ENCODE measurements at places on chromosomes 12 and 14.
A peak's percentile ranks its signal among the peaks of the same experiment; 100 is the strongest.

- no peak for DNase-seq
These were observed 6.7 kb upstream of the ETV6 start for GRCh38 chr12:11642785-11643184.

- DNase-seq = no peak
These were observed 19.3 kb downstream of the FOXN3 start for GRCh38 chr14:89397569-89398230.

DNA sequence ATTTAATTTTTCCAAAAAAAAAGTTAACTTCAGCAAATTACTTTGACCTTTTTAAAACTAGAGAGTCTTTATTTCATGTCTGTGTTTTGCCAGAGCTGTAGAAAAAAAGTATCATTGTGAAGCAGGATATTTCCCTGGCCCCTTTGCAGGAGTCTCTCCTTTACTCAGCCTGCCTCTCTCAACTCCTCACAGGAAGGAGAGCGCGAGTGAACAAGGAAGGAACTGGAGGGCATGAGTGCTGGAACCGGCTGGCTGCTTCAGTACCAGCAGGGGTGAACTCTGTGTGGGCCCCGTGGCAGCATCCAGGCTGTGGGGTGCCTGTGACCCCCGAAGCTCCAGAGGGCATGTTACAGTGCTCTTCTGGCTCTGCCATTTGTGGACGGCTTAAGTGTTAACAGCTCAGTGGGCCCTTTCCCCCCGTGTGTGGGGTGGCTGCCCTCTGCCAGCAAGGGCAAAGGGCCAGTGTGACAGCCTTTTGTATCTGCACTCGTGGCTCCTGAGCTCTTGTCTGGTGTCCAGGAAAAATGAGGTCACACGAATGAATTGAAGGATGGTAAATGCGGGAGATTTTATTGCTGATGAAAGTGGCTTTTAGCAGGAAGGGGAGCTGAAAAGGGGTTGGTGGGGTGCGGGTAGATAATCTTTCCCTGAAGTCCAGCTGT is 76.6 kb upstream of the KCNH3 start:
- DNase-seq = no peak

DNA sequence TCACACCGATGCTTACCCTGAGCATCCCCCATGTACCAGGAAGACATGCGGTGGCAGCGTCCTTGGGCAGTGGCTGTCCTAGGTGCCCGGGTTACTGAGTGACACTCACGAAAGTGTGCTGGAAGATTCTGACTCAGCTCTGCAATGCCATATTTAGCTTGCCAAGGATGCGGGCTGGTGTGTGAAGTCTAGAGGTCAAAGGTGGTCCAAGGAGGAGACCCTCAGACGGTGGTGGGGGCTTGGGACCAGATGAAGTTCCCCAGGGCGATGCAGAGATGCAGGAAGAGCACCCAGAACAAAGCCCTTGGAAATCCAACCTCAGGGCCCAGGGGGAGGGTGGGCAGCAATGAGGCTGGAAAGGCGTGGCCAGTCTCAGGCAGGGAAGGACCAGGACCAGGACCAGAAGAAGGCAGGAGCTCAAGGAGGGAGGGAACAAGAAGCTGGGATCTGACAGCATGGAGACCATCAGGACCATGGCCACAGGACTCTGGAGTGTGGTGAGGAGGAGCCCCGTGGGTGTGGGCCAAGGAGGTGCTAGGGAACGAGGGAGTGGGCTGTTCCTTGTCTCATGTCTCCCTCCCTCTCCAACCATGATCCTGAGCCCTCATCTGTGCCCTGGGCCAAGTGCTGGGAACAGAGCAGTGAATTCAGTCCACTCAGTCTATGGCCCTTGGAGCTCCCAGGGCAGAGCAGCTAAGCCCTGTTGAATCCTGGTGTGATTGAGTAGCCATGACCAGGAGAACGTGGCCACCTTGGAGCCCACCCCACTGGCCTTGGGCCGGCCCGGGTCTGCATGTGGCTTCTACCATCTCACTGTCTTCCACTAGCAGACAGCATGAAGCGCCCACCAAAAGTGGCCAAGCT is 310.1 kb upstream of the DIO3 start:
- DNase-seq = peak; percentile 43

GRCh38 chr12:63985456-63985855 is 141.0 kb downstream of the SRGAP1 start:
- DNase-seq = no peak

DNA sequence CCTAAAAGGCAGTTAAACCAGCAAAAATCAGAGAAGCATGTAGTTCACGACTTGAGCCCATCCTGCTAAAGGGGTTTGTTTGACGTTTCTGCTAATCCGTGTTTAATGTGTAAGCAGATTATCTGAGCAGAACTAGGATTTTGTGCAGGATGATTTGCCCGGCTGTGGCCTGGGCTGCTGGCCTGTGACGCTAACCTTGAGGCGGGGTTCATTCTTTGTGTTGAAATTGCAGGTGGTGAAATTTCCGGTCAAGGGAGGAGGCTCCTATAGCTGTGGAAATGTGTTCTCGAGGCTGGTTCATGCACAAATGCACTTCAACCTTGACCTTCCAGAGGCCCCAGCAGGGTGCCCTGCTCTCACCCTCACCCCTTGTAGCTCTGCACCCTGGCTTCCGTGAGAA is 63.7 kb downstream of the SLC24A4 start:
- DNase-seq = no peak

- peak; percentile 79 for DNase-seq
These were observed 16.9 kb downstream of the ASB2 start for GRCh38 chr14:93959239-93960107.

DNA sequence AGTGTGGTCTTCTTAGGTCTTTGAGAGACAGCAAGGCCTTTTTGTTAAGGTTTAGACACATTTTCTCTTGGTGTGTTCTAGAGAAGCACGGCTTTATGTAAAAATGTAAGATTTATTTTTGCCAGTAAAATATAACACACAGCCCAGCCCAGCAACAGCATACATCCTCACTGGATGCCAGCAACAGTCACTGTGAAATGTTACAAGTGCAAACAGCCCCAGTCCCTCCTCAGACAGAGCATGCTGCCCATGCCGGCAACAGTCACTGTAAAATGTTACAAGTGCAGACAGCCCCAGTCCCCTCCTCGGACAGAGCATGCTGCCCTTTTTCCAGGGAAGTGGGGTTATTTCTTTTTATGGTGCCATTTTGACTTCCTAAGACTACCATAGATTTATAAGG is 207.6 kb downstream of the CHST11 start:
- no peak for DNase-seq

- DNase-seq = no peak
These were observed 832 bp upstream of the CACNA2D4 start for GRCh38 chr12:1919284-1919683.

DNA sequence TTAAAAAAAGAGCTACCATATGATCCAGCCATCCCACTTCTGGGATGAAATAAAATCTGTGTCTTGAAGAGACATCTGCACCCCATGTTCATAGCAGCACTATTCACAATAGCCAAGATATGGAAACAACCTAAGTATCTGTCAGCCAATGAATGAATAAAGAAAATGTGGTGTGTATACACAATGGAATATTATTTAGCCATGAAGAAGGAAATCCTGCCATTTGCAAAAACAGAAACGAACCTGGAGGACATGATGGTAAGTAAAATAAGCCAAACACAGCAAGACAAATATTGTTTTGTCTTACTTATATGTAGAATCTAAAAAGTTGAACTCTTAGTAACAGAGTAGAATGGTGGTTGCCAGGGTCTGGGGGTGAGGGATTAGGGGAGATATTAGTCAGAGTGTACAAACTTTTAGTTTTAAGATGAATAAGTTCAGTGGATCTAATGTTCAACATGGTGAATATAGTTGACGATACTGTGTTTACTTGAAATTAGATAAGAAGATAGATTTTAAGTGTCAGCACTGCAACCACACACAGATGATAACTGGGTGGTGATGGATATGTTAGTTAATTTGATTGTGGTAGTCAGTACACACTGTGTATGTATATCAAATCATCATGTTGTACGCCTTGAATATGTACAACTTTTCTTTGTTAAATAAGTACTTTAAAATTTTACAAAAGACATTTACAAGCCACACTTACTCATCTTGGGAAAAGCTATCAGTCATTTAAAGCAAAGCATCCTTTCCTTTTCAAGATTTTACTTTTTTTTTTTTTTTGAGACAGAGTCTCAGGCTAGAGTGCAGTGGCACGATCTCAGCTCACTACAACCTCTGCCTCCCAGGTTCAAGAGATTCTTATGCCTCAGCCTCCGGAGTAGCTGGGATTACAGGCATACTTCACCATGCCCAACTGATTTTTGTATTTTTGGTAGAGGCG is 89.9 kb downstream of the BICD1 start:
- no peak for DNase-seq

DNA sequence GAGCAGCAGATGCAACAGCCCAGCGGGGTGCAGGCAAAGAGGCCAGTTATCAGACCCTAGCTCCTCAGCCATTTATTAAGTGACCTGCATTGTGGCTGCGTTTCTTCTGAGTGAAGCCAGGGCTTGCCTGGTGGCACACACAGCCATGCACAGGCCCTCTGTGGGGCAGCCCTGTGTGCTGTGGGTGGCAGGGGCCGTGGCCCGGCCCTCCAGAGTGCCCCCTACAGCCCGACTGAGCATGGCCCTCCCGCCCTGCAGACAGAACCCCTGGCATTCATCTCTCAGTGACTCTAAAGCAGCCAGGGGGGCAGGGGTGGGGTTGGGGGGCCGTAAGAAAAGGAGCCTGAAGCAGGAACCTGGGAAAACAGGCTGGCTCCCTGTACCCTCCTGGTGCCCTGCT is 226.0 kb upstream of the PWP1 start:
- no peak for DNase-seq

DNA sequence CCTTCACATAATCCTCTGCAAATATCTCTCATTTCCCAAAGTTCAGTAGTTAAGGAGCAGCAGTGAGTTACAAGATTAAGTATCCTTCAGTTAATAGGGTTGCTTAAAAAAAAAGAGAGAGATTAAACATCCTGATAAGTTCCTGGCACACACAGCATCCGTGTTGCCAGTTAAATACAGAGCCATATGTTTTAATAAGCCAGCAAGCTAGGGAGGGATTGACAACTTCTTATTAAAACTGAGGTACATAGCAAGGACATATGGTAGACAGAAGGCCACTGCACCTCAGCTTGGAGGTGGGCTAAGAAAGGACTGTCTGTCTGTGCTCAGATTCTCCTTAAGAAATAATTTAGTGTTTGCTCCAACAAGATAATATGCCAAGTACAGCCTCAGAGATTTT is 9.6 kb upstream of the TMEM30B start:
- DNase-seq = no peak

- DNase-seq = no peak
These were observed 15.3 kb upstream of the DGLUCY start for GRCh38 chr14:91098591-91098990.

- no peak for DNase-seq
These were observed 146.4 kb downstream of the KIF21A start for GRCh38 chr12:39296496-39296895.

DNA sequence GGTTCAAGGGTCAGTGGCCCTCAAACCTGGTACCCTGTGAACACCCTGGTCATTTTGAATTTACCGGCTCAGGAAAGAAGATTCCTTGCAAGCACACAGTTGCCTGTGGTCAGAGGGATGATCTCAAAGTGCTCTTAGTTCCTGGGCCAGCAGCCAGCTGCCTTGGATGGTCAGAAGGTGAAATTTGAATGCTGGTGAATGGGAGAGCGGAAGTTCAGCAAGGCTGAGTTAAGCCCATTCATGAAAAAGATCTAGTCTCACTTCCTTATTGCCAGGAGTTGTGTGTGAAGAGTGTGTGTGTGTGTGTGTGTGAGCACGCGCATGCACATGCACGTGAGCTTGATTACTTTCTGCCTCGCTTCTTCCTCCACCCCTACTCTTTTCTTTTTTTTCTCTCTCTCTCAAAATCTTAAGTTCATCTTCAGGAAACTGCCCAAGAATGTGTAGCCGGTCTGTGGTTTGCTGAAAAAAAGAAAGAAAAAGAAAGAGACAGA is 155.5 kb upstream of the CCND2 start:
- DNase-seq = peak; percentile 48

DNA sequence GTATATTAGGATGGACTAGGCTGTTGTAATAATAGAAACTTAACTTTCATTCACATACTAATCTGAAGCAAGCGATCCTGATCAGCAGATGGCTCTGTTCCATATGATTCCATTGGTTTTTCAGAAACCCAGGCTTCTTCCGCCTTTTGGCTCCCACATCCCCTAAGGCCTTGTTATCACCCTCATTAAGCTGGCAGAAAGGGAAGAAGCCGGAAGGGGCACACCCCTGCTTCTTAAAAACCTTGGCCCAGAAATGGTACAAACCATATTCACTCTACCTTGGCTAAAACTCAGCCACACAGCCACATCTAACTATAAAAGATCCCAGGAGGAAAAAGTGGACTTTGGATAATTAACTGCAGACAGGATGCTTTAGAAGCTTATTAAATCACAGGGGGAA is 329.2 kb downstream of the PCNX1 start:
- DNase-seq = no peak

DNA sequence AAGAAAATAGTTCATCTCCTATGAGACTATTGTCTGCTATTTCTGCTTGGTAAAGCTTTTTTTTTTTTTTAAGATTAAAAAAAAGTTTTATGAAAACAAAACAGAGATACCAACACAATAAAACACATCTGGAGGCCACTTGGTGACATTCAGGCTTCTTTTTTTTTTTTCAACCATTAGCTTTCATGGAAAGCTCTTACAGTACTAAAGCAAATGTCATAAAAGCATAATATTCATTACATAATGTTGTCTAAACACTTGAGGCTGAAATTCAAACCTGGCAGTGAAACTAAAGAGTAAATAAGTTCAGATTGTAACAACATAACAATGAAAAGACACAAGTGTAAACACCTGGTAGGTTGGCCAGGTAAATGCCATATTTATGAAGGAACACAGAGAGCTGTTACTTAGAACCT is 14.7 kb downstream of the PRICKLE1 start:
- DNase-seq = no peak

DNA sequence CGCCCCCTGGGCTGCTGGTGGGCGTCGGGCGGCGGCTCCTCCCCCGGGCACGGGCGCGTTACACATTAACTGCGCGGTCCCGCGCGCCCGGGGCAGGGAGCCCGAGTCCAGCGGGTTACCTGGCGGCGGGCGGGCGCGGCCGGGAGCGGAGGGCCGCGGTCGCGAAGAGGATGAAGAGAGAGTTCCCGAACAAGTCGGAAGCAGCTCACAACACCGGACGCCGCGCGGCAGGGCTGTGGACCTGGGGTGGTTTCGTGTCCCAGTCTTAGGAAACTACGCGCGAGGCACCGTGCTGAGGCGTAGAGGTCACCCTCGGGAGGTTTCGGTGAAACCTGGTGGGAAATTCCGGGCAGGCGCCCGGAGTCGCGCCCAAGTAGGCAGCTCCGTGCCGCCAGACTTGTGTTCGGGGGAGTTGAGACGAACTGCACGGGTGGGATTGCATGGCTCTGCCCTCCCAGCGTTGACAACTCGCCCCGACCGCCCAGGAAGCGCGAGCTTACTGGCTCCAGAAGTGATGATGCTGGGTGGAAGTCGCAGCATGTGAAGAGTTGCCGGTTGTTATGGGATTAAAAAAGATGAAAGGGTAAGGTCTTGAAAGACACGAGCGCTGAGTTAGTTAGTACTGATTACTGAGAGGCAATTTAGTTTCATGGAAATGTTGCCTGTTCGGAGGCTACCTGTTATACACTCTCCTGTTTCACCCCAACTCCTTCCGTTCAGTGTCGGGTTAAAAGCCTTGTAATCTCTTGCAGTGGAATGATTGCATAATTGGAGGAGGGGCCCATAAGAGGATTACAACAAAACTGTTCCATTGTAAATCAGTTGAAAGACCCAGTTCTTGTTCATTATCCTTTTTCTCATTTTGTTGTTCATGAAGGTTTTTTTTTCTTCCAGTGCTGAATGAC is 879 bp downstream of the RAB3IP start:
- peak; percentile 79 for DNase-seq
